Tongue (tissue), 3 donors: ENCODE measurements at places on chromosomes 7 and 10.

- no peak for DNase-seq
These were observed 714.0 kb upstream of the GHITM start for GRCh38 chr10:83425306-83425705.

- no peak for DNase-seq
These were observed 421.4 kb upstream of the MGMT start for GRCh38 chr10:129045599-129045998.

DNA sequence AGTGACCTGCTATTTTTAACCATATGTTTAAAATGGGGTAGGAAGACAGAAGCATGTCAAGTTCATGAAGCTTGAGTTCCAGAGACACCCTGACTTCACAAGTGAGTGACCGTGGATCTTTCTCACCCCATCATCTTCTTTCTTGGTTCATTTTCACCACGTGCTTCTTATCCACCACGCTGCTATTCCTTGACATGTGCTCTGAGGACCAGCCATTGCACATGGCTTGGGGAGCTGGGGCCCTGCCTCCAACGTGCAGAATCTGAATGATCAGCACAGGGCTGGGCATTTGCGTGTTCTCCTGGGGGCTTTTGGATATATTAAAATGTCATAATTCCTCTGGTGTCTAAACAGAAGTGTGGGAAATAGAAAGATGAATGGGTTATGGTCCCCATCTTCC, 25.0 kb upstream of the GTPBP4 start:
- DNase-seq: no peak

- DNase-seq: no peak
These were observed 17.1 kb downstream of the AOC1 start for GRCh38 chr7:150869467-150869866.

GRCh38 chr10:31134311-31134952, 102.8 kb upstream of the ZNF438 start:
- DNase-seq: peak; percentile 81

GRCh38 chr7:86768394-86768793, 124.7 kb downstream of the GRM3 start:
- no peak for DNase-seq

- no peak for DNase-seq
These were observed 11.3 kb downstream of the INPP5F start for GRCh38 chr10:119737039-119737663.

GRCh38 chr10:3764626-3765112, 20.3 kb downstream of the KLF6 start:
- DNase-seq: no peak

DNA sequence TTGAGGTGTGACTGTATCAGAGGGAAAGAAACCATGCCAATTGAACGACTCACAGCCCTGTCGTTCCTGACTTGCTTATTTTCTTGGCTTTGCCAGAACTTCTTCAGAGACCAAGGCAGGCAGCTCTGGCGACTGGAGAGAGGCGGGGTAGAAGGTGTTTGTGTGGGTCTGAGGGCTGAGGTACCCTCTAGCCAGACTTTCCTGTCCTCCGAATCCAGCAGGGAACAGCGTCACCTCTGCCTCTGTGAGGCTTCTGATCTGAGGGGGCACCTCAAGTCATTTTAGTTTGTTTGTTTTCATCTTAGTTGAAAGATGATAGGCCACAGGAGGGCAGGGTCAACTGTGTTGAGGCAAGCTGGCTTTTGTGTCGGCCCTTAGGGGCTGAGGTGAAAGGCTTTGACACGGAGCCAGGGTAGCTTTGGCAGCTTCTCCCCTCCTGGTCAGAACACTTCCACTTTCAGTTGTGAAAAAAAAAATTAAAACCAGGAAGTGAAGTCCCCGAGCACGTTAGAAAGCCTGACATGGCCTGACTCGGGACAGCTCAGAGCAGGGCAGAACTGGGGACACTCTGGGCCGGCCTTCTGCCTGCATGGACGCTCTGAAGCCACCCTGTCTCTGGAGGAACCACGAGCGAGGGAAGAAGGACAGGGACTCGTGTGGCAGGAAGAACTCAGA, 1.9 kb downstream of the ACSL5 start:
- DNase-seq: peak; percentile 16

DNA sequence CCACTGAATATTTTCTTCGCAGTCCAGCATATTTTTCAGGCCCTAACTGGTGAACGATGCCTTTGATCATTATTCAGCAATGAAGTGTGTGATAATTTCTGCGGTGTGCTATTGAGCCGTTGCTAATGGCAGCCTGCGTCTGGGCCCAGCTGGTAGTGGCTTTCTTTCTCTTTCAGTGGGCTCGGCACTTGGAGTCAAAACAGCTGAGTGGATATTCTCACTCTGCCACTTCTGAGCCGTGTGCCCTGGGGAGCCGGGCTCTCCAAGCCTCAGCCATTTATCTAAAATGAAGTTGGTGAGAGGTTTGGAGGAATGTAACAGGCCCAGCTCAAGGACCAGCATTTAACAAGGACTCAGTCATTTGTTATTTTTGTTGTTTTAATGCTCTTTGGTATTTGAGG, 87.5 kb upstream of the IFRD1 start:
- DNase-seq: peak; percentile 74

DNA sequence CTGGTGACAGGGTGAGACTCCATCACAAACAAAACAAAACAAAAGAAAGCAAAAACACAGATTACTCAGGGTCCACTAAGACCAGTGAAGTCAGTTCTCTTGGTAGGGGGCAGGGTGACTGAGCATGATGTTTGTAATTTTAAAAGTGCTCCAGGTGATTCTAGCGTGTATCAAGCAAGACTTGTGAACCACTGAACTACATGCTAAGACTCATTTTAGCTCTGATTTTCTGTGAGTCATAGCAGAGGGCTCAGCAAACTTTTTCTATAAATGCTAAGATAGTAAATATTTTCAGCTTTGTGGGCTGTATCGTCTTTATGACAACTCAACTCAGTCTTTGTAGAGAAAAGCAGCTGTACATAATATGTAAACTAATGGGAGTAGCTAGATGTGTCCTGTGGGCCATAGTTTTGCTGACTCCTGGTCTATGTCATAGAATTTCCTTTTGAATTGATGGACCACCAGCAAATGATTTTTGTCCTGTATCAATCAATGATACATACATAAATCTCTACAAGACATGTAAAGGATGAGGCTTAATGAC, 141.3 kb downstream of the CFTR start:
- DNase-seq: no peak

DNA sequence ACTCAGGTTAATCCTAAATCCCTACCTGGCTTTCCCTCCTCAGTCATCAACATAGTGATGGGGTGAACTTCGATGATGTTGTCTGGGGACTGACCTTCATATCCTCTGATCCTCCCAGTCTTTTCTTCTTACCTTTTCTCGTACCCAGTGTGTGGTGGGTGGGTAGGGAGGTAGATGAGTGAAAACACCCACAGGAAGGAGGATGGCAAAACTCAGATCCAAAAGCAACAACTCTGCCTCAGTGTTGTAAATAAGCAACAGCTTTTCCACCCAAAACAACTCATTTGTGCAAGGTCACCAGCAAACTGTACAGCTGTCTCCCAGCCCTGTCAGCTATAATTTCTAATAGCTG, 38.6 kb downstream of the VOPP1 start:
- DNase-seq: no peak

DNA sequence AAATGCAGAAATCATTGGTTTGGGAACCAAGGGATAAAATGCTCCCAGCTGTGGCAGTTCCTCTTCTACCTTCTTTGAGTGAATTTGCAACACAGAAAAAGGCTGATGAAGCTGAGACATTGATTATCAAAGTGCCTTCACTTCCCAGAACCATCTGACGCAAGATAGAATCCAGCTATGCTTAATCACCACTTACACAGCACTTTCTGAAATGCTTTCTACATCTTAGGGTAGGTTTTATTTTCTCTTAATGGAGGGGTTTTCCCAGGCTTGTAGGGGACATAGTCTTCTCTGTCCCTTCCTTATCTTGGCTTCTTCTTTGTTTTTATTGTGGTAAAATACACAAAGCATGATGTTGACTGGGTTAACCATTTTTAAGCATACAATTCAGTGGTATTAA, 332.6 kb upstream of the ZNF32 start:
- DNase-seq: no peak

DNA sequence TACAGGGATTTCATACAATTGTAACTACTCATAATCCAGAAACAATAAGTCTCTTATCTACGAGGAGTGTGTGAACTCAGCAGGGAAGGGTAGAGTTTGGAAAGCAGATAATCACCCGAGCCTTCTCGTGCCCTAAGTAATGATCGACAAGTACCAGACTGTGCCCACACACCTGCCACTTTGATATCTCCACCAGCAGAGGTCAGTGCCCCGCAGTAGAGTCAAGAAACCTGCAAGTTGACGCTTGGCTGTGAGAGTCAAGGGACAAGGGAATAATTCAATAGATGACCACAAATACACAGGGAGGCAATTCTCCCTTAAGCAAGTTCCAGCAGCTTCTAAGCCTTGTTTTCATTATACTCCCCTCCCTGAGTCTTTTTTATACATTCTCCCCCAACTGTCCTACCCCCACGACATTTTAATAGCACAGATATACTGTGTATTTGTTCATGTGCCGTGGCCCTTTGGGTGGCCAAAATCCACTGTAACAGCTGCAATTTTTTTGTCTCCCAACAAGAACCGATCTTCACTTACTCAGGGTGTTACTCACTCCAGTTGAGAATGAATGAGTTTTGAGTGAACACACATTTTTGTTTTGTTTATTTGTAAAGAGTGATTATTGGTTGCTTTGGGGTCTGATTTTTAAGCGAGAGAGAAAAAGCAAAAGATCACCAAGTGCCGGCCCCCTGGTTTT, 106.9 kb upstream of the RHEB start:
- peak; percentile 55 for DNase-seq

- peak; percentile 57 for DNase-seq
These were observed 711 bp downstream of the HIP1 start for GRCh38 chr7:75737856-75738603.

DNA sequence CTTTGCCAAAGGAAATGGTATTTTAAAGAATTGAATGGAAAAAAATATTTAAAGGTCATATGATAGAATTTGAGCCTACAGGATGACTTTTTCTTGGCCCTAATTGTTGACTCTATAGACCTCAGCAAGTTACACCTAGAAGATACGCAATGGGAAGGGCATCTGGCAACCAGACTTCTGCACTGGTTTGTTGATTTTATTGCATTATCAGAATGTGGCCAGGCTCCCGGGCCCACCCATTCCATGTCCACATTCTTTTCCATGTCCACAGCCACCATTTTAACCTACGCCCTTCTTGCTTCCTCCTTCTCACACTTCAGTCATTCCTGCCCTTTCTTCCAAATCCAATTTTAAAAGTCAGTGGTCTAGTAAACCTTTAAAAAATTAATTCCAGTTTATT, 738.4 kb downstream of the SUGCT start:
- DNase-seq: no peak

DNA sequence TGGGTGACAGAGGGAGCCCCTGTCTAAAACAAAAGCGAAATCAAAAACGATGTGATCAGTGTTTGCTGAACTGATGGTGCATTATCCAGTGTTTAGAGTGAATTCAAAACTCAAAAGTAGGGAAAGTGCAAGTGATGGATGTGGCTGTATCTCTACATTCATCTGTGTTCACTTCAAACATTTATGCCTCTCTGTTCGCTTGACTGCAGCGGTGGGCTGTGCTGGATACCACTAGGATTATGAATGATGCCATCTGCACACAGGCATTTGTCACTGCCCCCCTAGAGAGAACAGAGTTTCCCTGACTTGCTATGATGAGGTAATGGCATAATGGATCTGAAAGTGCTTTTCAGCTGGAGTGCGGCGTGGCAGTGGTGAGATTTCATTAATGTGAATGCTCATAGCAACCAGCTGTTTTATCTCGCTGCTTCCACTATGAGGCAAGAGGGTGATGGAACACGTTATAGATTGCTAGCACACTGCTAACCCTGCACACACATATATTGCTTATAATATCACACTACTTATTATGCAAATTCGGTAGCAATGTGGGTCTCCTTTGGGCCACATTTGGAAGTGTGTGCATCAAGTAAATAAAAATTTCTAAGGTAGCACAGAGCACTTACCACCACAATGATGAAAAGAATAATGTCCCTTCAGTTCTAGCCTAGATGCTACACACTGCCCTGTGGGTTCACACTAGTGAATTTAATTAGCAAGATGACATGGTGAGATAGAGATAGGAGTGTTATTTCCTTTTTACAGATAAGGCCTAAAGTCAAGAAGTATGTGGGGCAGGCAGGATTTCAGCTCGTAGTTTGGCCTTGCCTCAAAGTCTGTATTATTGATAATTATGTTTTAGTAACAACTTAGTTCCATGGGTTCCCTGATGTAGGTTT, 164.7 kb downstream of the CAMK1D start:
- no peak for DNase-seq

GRCh38 chr7:146359176-146359575, 242.6 kb downstream of the CNTNAP2 start:
- no peak for DNase-seq

GRCh38 chr10:61847640-61848039, 53.9 kb upstream of the ARID5B start:
- no peak for DNase-seq

GRCh38 chr7:155341463-155341983, 43.8 kb downstream of the INSIG1 start:
- DNase-seq: no peak

GRCh38 chr10:110268971-110269370, 35.7 kb downstream of the SMNDC1 start:
- no peak for DNase-seq

GRCh38 chr7:69467826-69468225, 130.4 kb upstream of the AUTS2 start:
- DNase-seq: no peak

DNA sequence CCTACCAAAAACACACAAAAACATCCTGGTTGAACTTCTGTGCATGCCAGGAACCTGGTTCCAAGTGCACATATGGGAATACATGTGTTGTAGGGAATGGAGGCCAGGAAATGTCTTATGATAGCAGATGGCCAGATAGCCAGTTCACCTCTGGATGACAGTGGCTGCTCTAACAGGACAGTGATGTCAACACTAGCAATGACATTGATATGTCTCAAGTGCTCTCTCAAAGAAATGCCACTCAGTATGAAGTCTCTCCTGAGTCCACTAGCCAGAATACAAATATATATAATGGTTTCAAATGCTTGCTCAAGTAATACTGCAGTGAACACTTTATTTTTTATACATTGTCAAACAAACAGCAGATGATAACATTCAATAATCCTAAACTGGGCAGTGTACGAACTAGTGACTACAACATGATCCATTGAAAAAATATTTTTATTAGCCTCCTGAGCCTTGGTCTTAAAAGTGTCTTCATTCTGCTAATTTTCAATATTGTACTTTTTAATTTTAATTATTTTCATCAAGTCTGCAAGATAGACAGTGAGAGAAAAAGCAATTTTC, 26.0 kb upstream of the PCDH15 start:
- no peak for DNase-seq

DNA sequence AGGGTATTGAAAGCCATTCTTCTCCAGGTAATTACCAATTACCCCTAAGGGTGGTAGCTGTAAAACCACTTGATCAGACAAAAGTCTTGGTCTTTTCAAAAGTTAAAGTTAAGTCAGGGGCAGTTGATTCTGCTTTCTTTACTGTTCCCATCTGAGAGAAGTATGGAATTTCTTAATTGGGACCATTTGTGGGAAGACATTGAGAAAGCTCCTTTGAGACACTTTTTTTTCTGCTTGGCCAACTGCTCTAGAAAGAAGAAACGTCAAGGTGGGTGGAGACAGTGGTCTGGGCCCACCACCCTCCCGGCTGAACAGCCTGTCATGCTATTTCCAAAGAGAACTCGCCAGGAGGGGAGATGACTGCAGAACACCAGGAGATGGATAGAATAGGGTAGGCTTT, 45.3 kb downstream of the WNT2 start:
- DNase-seq: no peak
